ENCODE measurements at places on chromosomes 7 and 10.

DNA sequence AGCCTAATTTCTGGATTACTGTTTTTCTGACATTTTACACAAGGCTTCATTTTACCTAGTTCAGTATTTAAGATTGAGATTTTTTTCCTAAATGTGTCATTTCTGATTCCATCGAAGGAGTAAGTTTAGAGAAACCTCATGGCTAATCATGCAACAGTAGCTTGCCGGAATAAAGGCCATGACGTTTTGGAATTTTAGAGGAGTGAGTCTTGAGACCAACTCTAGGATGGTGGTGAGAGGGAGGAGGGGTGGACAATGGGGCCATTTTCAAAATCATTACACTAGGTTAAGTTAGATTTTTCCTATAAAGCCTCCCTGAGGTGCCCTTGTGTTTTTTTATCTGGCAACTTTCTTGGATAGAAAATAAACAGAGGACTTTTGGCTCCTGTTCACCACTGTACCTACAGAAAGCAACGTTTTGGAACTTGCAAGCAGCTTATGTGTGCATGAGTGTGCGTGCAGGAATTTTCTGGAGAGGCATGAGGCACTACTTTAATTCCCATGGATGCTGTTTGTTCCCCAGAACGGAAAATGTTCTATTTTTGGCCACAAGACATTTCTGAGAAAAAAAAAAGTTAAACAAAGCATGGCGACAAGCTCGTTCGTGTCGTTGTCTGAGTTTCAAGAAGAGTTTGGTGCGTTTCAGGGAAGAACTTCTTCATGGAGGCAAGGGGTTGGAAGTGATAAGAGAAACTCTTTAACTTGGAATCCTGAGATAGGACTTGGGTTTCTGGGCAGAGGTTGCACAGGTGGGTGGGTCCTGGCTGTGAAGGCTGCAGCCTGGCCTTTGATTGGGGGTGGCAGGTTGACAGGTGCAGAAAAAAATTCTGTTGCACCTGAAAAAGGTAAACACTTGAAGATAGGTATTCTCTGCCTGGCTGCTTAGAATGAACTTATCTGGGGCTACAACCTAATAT lies 178.1 kb downstream of the PTEN start:
- DNase-seq: no peak

DNA sequence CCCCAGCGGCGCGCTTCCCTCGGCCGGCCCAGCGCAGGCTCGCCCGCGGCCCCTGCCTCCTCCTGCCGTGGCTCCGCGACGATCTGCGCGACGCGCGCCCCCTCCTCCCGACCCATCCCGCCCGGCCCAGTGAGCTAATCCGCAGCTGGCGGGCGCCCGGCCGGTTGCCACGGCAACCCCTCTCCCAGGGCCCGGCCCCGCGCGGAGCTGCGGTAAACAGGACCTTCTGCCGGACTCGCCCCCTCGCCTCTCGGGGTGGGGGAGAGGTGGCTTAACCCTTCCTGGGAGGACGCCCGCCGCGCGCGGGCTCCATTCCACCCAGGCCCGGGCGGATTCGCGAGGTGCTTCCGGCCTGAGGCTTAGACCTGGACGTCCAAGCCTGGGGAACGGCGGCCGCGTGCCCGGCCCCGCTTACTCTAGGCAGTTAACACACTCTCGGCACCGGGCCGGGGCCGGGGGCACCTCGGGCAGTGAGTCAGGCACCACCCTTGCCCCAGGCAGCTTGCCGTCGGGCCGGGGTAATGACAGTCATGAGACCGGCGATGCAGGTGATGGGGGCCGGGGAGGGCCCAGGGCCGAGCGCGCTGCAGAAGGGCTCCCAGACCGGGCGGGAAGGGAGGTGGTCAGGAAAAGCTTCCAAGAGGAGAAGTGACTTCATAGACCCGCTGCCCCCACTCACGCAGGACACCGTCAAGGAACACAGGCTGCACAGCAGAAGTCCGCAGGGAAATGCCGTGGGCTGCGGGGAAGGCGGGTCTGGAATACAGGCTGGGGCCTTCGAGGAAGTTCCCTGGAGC lies at the start of gene DENND2A:
DENND2A (minus strand) TSS at position 87 of the 797 bp plus-strand sequence. CDS start 38,416 bp downstream, outside the sequence.
- DNase-seq: no peak

GRCh38 chr10:99996671-99997648 lies 12.8 kb downstream of the DNMBP start:
- DNase-seq: no peak

- no peak for DNase-seq
These were observed 52.2 kb downstream of the C10orf105 start for GRCh38 chr10:71667387-71667752.

GRCh38 chr7:148265896-148266295 lies 324.7 kb upstream of the C7orf33 start:
- no peak for DNase-seq

GRCh38 chr7:82468435-82468834 lies 24.9 kb upstream of the CACNA2D1 start:
- DNase-seq: no peak

DNA sequence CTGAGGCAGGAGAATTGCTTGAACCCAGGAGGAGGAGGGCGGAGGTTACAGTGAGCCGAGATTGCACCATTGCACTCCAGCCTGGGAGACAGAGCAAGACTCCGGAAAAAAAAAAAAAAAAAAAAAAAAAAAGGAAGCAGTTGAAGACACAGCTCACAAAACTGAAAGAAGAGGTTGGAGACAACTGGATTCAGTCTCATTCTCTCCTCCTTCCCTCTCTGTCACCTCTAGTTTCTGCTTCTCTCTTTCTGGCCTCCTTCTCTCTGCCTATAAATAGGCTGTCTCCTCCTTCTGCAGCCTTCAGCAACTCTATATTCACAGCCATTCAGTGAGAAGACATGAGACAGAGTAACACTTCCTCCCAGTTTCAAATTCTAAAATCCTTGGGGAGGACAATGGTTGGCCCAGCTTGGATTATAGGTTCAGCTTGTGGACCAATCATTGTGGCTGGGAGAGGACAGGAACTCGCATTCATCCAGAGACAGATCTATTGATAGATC lies 125.6 kb upstream of the HABP2 start:
- DNase-seq: no peak

DNA sequence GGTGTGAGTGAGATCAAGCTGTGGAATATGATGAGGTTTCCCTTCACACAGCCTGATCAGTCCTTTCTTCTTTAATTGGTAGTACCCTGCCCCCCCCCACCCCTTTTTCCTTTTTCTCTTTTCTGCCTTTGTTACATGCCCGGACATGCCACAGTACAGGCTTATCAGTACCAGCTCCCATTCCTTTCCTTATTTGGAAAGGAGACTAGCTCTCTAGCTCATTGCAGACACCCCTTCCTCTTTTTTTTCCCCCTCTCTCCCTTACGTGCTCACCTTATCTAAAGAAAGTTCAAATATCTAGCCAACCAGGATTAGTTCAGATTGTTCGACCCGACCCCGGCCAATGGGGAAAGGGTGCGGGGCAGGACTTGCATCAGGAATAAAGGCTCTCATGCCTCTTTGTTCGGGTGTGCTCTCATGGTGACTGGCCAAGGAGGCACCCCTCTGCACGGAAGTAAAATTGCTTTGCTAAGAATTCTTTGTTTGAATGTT lies 230.4 kb downstream of the ACTR3B start:
- no peak for DNase-seq

GRCh38 chr7:149828357-149829309 lies 9.5 kb upstream of the ZNF862 start:
- DNase-seq: no peak

Data from activated CD8-positive, alpha-beta memory T cell treated with anti-CD3 and anti-CD28 coated beads for 4 hours (primary cell).